ENCODE measurements at places on chromosomes 16 and 17. TPM values are rescaled to one million over a fixed set of nuclear protein-coding genes. Genes with fewer than 3 reads are reported as not detected.

DNA sequence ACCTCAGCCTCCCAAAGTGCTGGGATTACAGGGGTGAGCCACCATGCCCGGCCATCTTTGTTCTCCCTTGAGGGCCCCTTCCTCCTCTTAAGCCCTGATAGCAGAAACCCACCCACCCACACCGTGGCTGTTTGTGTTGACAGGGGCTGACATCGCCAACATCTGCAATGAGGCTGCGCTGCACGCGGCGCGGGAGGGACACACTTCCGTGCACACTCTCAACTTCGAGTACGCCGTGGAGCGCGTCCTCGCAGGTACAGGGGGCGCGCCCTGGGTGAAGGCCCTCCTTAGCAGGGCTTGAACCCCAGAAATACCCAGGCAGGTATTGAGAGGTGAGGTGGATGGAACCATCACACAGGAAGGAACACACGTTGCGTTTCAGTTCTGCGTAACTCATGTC is 12.6 kb upstream of the RPL13 start:
- no peak for DNase-seq

GRCh38 chr17:4898927-4899326 is 409 bp upstream of the C17orf107 start:
- no peak for DNase-seq

The PRAC2 gene
- not detected for total RNA-seq

The CTCF gene
- 26.8 TPM for total RNA-seq
